ENCODE measurements at places on chromosomes 4 and X.

- no peak for DNase-seq
These were observed 51.2 kb downstream of the TRIML1 start for GRCh38 chr4:188190461-188190860.

DNA sequence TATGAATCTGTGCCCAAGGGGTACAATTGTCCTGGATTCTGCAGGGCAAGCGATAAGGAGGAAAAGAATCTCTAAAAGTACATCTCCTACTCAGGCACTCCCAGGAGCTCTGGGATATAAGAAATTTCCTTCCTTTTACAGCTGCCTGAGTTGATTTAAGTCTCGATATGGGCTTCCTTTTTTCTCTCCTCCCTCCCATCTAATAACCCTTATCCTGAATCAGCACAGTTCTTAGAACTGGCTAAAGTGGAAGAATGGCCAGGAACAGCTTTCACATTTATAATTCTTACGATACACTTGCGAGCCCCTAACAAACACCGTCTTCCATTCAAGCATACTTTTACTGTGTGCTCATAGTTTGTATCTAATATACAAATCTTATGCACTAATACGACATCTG, 21.2 kb downstream of the LRP2BP start:
- no peak for DNase-seq

- no peak for DNase-seq
These were observed 8.0 kb downstream of the FAM241A start for GRCh38 chr4:112153211-112153791.

DNA sequence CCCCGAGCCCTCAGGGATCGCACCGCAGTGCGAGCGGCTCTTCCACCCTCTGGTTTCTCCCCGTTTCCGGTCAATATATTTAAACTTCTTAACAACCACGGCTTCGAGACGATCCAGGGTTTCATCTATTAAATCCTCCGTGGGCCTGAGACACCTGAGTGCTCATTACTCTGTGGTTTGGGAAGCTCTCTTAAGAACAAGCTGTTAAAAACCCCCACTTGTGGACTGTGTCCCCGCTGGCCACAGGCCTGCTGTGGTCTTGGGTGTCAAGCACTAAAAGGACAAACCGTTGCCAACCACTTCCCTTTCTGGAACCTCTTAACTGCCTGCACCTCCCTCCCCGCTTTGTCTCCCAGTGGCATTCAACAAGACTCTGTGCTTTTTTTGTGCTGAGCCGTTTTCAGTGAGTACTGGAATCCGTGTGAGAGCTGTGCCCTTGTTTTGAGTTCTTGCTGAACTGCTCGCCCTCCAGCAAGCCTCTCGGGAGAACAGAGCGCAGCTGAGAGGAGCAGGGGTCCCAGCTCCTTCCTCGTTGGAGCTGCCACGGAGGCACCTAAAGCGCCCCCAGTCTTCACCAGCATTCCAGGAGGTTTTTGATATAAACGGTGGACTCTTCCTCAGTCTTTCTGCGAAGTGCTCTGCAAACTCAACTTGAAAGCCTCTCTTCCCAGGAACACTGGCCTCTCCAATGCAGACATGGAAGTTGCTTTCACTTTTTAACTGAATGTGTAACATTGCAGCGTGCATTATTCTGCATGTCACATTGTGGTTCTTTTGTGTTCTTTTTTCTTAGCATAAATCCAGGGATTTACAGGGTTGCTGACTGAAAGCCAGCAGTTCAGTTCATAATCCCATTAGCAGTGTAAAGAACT, 691 bp upstream of the IGFBP7 start:
- peak; percentile 79 for DNase-seq

GRCh38 chrX:139382529-139382928, 148.0 kb upstream of the F9 start:
- DNase-seq = no peak

DNA sequence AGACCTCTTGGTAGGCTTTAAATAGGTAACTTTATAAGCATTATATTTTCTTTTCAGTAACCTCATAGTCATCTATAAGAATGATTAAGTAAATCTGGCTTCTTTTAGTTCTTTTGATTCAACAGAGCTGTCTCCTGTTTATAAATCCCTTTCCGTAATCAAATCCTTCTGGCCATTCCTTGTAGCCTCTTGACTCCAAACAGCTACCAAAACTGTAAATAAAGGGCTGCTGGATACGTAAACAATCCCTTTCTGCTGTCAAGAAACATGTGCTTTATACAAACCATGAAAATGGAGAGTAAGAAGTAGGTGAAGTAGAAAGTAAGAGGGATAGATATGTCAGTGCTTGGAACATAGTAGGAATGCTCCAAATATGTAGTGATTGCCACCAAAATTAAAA, 183.2 kb upstream of the CASK start:
- peak; percentile 65 for DNase-seq

- no peak for DNase-seq
These were observed 144.6 kb upstream of the GPC4 start for GRCh38 chrX:133559909-133560308.

DNA sequence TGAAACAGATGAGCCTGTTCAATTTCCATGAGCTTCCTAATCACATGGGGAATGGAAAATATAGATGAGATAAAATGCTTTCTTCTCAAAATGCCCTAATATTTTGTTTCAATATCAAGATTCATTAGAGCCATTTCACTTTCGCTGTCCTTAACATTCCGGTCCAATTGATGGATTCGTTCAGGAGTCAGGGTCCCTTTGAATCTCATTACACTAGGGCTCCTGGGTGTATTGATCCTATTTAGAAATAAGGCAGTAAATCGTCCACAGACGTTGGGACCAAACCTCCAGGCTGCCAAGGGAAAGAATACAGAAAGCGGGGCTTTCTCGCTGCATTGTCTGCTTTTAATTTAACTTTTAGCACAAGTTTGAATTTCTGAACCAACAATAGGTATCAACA, 20.6 kb upstream of the CRMP1 start:
- no peak for DNase-seq

- peak; percentile 38 for DNase-seq
These were observed at the start of gene ADRA2C for GRCh38 chr4:3766036-3766784. ADRA2C (plus strand) TSS chr4:3766385; CDS start chr4:3766607, 222 bp downstream.

DNA sequence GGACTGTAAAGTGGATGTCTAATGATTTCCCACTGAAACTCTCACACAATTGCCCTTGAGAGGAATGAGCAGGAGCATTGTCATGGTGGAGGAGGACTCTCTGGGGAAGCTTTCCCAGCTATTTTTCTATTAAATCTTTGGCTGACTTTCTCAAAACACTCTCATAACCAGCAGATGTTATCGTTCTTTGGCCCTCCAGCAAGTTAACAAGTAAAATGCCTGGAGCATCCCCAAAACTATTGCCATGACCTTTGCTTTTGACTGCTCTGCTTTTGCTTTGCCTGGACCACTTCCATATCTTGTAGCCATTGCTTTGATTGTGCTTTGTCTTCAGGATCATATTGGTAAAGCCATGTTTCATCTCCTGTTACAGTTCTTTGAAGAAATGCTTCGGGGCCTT, 120.2 kb upstream of the PDE5A start:
- DNase-seq = peak; percentile 81

GRCh38 chr4:86338989-86339388, 20.9 kb downstream of the MAPK10 start:
- DNase-seq = peak; percentile 81

- DNase-seq = peak; percentile 52
These were observed 52.5 kb downstream of the LINC00632 start for GRCh38 chrX:140762061-140762460.

- no peak for DNase-seq
These were observed 544.8 kb upstream of the ADGRL3 start for GRCh38 chr4:60655356-60655755.

GRCh38 chr4:156568484-156568883, 403.1 kb downstream of the PDGFC start:
- DNase-seq = no peak
